ENCODE measurements at places on chromosomes 7 and 10.

DNA sequence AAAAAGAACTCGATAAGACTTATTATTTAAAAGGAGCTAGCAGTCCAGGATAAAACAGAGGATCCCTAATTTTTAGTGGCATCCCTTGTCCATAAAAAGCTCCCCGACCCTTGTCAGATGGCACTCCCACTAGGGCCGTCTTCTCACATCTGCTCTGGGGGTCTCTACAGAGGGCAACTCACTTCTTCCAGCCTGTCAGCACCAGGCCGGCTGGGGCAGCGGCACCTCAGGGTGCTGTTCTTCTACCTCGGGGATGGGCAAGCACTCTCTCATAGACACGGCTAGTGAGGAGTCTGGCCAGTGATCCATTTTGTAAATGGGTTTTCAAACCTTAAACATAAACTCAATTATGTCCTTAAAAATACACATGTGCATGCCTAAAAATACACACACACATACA, 134.7 kb downstream of the PRPF18 start:
- no peak for DNase-seq

GRCh38 chr10:43135656-43136055, 2.6 kb upstream of the CSGALNACT2 start:
- DNase-seq: no peak

DNA sequence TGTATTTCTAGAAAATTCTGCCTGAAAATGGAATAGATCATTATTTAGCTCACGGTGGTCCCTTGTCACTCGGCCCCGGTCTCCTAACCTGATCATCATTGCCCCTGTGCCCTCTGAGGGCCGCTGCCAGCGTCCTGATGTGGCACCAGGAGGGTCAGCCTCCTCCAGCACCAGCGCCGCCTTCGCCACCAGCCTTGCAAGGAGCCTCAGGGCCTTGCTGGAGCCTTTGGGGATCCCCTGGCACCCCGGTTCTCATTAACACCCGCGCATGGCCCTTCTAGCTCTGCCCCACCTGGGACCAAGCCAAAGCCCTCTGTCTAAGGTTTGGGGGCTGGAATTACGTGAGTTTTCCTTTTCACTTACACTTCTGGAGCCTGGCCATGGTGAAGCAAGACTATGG, 282.5 kb upstream of the ADARB2 start:
- DNase-seq: no peak

- peak; percentile 81 for DNase-seq
These were observed at the start of gene POLD2 for GRCh38 chr7:44123190-44124003. Gene POLD2, minus strand, starts transcription at chr7:44123548. Its CDS starts 1,495 bp downstream, at chr7:44122053.

DNA sequence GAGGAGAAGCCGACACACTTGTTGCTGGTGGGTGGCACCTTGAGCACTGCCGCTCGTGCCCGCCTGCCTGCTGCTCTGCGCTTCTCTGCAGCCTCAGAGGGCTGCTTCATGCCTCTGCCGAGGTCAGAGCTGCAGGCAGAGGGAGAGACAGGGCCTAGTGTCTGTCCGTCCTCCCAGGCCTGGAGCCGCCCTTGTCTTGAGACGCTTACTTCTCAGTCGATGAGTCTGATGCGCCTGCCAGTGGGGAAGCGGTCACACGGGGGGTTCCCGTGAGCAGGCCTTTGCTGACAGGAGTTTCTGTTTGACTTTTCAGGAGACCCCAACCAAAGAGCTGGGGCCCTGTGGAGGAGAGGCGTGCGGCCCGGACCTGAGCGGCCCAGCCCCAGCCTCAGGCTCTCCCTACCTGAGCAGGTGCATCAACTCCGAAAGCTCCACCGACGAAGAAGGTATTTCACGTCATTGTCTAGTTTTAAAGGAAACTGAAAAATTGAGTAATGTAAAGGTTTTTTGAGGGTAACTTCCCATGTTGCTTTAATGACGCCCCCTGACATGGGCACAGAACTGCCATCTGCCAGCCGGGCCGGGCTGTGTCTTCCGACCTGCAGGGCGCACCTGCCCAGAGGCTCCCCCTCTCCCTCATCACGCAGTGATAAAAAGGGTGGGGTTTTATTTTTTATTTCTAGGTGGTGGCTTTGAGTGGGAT, 7.8 kb upstream of the BHLHA15 start:
- no peak for DNase-seq

- no peak for DNase-seq
These were observed 14.8 kb downstream of the PDAP1 start for GRCh38 chr7:99393355-99394187.

DNA sequence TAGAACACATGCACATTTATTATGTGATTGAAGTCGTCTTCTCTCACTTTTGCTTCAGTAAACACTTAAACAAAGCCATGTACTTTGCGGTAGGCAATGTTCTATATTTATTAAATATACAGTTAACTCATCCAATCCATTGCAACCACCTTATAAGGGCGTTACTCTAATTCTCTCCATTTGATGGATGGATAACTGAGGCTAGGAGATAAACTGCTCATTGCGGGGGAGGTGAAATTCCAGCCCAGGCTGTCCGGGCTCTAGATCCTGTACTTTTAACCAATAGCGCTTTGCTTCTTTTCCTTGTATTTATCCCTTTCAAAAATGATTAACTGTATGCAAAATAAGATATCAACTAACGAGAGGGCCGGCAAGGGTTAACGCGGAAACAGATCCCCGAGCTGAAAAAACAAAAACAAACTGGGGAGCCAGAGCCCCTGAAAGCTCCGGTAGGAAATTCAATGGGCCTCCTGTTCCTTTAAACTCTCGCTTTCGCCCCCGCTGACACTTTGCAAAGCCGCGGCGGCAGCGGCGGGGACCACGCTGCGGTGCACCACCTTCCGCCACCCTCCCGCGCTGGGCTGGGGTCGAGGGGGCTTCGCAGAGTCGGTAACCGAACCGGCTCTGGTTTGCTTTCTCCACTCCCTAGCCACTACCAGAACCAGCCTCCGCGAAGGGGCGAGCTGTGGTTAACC, 1.0 kb upstream of the PLXDC2 start:
- no peak for DNase-seq

DNA sequence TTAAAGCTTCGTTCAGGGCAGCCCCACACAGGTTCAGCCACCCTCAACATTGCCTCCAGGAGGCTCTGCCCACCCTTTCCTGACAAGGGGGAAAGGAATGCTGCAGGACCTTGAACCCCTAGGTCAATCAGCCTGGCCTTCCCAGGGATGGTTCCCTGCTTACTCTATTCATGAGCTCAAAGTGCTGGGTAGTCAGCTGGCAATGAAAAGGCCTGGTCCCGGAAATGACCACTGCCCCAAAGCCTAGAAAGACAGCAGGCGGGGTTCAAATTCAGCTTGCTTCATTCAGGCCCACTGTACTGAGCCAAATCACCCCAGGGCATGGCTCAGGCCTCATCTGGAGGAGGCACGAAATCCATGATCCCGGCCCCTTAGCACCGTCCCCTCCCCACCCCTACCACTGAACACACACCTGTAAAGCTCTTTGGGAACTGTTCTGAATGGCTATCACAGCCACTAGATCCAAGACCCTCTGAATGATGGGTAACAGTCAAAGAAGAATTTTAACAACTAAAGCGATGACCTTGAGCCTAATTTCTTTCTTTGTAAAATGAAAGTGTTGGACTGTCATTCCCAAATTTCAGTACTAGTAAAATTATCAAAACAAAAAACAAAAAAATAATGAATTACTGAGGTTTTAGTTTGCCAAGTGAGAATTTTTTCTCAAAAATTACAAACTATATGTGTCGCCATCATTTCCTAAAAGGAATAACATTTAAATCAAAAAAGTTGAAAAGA, 1.0 kb downstream of the URGCP start:
- no peak for DNase-seq

DNA sequence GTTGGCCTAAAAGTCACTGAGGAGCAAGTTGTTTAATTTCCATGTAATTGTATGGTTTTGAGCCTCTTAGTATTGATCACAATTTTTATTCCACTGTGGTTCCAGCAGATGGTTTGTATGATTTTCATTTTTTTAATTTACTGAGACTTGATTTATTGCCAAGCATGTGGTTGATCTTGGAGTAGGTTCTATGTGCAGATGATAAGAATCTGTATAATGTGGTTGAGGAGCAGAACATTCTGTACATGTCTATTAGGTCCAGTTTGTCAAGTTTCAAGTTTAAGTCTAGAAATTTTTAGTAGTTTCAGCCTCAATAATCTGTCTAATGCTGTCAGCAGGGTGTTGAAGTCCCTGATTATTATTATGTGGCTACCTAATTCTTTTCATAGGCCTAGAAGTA, 22.7 kb upstream of the ZWINT start:
- DNase-seq: no peak

GRCh38 chr10:54065106-54065505, 735.9 kb downstream of the PCDH15 start:
- DNase-seq: no peak

GRCh38 chr10:72557362-72557761, 68.5 kb downstream of the MICU1 start:
- DNase-seq: no peak

DNA sequence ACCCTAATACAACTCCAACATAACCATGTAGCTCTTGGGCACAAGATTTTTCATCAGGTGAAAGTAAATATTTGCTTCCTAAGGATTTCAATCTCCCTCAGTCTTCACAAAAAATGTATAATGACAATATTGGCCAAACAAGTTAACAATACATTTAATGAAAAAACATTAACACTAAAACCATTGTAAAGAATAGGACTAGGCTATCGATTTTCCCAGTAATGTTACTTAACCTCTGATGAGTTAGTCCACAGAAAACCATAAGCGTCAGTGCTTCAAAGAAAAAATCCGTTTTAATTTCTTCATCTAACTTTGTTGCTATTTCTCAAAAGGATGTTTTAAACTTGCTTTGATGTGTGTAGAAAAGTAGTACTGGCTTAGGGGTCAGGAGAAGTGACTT, 1.2 kb downstream of the ZNF33B start:
- no peak for DNase-seq

- no peak for DNase-seq
These were observed 94.2 kb downstream of the NKX6-2 start for GRCh38 chr10:132691711-132692153.

- no peak for DNase-seq
These were observed 7.3 kb upstream of the PCDH15 start for GRCh38 chr10:54808186-54808935.

DNA sequence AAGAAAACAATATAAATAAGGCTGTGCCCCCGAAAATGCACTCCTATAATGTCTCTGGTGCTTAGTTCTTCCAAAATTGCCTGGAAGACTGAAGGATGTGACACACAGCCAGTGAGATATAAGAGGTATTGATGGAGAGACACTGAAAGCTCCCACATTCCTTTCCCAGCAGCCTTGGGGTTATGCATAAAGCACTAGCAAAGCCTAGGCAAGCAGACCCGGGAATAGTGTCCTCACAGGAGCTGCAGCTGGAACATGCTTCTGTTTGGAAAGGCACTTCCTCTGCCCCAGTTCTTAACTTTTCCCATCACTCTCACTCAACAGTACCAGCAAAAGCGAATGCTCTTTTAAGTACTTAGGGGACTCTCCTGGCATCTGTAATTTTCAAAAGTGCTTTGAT, 178.0 kb downstream of the AMPH start:
- DNase-seq: no peak

- DNase-seq: no peak
These were observed 68.9 kb upstream of the AMPH start for GRCh38 chr7:38700116-38700515.

- peak; percentile 3 for DNase-seq
These were observed 56.8 kb downstream of the SND1 start for GRCh38 chr7:127708788-127709187.

GRCh38 chr7:68823996-68824780, 774.1 kb upstream of the AUTS2 start:
- DNase-seq: no peak
